ENCODE measurements at places on chromosomes 11 and 22. TPM values are rescaled to one million over a fixed set of nuclear protein-coding genes. Genes with fewer than 3 reads are reported as not detected.

DNA sequence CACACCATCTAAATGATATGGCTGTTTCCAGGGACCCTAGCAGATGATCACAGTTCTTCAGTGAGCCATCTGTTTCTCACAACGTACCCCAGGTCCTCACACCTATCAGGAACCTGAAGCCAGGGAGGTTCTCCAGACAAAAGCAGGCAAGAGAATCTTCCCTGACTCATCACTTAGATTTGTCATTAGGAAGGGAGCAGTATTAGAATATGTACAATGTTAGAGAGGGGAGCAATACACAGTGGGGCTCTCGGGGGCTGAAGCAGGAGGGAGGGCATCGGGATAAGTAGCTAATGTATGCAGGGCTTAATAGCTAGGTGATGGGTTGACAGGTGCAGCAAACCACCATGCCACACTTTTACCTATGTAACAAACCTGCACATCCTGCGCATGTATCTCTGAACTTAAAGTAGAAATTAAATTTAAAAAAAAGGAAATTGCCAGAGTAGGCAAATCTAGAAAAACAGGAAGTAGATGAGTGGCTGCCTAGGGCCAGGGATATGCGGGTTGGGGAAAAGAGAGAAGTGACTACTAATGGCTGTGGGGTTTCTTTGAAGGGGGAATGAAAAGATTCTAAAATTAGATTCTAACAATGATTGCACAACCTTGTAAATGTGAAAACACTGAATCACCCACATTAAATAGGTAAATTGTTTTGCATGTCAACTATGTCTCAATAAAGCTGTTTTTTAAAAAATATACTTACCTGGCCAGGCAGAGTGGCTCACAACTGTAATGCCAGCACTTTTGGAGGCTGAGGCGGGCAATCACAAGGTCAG is 14.4 kb downstream of the C22orf42 start:
- DNase-seq, result no peak

GRCh38 chr11:121482231-121483129 is 29.7 kb upstream of the SORL1-AS1 start:
- peak; percentile 5 for DNase-seq

- no peak for DNase-seq
Observed at GRCh38 chr11:59219836-59220235, 7.1 kb upstream of the MPEG1 start.

- no peak for DNase-seq
Observed at GRCh38 chr11:33588056-33588455, 112.6 kb downstream of the C11orf91 start.

- peak; percentile 56 for DNase-seq
Observed at GRCh38 chr11:34501949-34502348, 11.6 kb downstream of the ELF5 start.

DNA sequence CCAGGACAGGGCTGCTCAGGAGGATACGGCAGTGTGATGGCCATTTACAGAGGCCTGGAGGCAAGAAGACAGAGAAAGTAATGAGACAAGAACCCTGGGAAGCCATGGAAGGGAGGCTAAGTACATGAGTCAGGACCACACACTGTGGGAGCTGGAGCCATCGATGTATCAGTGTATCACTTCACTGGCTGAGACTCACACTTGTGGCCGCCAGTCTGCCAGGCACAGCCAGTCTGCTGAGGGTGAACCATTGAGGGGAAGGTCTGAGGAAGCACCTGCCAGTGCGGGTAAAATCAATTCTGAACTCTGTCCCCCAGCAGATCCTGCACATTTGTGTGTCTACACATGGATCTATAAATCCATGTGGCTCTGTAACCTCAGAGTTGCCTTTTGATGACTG is 195.6 kb downstream of the GRIK4 start:
- DNase-seq, result peak; percentile 38

DNA sequence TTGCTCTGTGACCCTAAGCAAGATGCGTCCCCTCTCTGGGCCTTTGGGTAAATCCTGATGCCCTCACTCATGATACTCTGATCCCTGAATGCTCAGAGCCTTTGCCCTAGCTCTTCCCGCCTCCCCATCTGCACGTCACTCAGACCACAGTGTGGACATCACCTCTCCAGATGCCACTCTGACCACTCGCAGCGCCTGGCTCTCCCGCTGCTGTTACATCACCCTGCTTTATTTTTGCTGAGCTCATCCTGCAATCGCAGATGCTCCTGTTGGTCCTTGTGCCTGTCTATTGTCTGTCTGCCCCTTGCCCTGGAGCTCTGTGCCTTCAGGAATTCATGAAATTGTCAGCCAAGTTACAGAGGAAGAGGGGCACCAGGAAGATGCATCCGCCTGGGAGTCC is 5.5 kb downstream of the OSM start:
- no peak for DNase-seq

GRCh38 chr11:96275801-96276594 is 67.0 kb downstream of the MAML2 start:
- DNase-seq, result peak; percentile 25

- no peak for DNase-seq
Observed at GRCh38 chr22:46373921-46374662, 38.6 kb downstream of the TRMU start.

DNA sequence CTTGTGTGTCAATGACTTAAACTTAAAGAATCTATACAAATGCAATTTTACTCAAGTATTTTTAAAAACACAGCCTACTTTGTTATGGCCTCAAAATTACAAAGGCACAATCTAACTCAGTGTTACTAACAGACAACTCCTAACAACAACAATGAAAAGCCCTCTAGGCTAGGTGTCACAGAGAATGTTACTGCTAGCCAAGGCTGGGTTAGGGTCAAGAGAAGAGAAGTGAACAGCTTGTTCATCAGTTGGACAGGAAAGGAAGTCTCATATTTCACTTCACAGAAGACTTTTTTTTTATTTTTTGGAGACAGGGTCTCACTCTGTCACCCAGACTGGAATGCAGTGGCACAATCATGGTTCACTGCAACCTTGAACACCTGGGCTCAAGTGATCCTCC is 26.0 kb downstream of the CLDN25 start:
- no peak for DNase-seq

DNA sequence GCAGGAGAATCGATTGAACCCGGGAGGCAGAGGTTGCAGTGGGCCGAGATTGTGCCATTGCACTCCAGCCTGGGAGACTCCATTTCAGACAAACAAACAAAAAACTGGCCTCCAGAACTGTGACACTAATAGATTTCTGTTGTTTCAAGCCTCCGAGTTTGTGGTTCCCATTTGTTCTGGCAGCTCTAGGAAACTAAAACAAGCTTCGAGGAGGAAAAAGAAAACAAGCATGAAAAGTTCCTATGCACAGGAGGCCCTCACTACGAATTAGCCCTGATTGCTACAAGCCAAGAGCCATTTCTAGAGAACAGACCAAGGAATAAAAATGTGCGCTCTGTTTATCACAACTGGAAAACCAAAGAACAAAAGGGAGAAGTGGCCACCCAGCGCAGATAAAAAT is 47.8 kb upstream of the SHANK2 start:
- DNase-seq, result no peak

DNA sequence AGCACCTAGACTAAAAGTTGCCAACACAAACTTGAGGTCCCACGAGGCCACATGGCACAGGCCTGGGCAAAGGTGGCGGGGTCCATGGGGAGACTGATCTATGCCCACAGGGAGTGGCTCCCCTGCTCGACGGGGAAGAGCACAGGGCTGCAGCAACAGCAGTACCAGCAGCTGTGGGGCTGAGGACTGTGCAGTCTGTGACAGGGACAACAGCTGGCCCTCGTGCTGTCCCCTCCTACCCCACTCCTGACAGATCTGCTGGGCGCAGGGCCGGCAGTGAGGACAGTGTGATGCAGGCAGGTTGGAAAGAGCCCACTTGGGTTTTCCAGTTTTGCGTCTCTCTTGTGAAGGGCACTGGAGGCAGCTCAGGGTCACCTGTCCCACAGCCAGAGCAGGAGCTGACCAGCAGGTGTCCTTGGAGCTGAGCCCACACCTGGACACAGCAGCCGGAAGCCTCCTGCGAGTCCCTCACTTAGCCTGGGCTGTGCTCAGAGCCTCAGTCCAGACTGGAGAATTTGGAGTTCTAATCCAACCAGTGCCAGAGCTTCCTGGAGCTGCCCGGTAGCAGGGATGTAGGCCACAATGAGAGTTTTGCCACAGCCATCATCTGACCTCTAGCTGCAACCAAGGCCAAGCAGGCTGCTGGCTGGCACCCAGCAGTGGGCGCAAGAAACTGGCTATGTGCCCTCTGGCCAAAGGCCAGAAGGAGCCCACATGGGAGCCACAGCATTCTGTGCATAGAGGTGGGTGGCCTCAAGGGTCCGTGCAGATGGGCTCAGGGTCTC is 3.6 kb upstream of the GAS2L1 start:
- DNase-seq, result no peak

The ALG8 gene
- 41.6 TPM for total RNA-seq

The PDGFB gene
- not detected for total RNA-seq

The ALX4 gene
- total RNA-seq, result not detected

All from GM23248 (cell line).